ENCODE measurements at places on chromosomes 16 and 17.
A peak's percentile ranks its signal among the peaks of the same experiment; 100 is the strongest.

GRCh38 chr17:77839698-77840512, 118.6 kb upstream of the TNRC6C start:
- DNase-seq = no peak

GRCh38 chr17:74373838-74374606, 6.7 kb downstream of the GPR142 start:
- no peak for DNase-seq

DNA sequence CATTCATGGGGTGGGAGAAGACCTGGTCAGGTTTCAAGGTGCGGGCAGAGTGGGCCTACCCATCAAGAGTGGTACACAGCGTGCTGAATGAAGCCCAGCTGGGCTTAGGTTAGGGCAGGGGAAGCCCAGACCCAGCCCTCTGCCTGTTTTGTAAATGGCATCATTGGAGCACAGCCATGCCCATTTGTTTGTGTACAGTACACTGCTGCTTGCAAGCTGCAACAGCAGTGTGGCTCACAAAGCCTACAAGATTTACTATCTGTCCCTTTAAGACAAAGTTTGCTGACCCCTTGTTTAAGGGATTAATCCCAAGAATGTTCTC, 230.1 kb upstream of the TNRC6C start:
- no peak for DNase-seq

GRCh38 chr17:49508061-49508865, 13.2 kb downstream of the NGFR start:
- DNase-seq = peak; percentile 18

- DNase-seq = peak; percentile 63
These were observed 84.9 kb downstream of the HS3ST2 start for GRCh38 chr16:22898874-22899348.

- DNase-seq = no peak
These were observed 13.1 kb downstream of the ADCY7 start for GRCh38 chr16:50279504-50279865.

- DNase-seq = peak; percentile 52
These were observed 39.9 kb downstream of the SNX29 start for GRCh38 chr16:12016291-12016947.

DNA sequence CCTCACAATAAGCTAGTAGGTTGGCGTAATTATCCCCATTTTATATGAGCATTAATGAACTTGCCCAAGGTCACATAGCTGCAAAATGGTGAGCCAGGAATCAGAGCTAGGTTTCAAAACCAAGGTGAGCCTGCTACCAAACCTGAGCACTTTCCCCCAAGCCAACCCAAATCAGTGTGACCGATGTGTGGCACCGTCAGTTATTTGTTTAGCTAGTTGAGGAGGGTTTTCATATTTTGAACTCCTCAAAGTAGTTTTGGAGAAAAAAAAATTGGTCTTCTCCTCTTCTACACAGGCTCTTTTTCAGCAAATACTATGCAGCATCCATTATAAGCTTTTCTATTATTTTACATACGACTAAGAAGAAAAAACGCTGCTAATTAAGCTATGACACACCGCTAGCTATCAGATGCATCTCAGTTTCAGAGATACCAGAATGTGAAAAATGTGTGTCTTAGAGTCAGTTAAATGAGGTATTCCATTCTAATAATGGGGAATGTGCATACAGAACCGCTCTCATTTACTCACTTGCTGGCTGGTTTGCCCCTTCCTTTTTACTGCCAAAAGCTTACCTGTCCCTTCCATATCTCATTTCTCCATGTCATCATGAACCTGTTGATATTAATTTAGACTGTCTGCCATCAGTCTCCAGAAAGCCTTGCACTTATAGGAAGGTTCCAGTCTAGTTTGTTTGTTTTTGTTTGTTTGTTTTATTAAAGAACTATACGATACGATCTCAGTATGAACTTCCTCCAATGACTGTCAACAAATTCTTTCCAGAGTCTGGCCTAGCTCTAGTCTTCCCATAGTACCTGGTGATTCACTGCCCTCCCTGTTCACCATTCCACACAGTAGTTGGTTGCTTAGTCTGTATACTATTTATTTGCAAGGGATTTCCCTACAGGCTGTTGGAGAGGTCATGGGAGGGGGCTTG, 2.2 kb upstream of the TBX4 start:
- DNase-seq = no peak

- no peak for DNase-seq
These were observed 73.1 kb downstream of the CEP95 start for GRCh38 chr17:64579917-64580316.

- peak; percentile 38 for DNase-seq
These were observed 31.1 kb upstream of the JPH3 start for GRCh38 chr16:87570938-87571867.

DNA sequence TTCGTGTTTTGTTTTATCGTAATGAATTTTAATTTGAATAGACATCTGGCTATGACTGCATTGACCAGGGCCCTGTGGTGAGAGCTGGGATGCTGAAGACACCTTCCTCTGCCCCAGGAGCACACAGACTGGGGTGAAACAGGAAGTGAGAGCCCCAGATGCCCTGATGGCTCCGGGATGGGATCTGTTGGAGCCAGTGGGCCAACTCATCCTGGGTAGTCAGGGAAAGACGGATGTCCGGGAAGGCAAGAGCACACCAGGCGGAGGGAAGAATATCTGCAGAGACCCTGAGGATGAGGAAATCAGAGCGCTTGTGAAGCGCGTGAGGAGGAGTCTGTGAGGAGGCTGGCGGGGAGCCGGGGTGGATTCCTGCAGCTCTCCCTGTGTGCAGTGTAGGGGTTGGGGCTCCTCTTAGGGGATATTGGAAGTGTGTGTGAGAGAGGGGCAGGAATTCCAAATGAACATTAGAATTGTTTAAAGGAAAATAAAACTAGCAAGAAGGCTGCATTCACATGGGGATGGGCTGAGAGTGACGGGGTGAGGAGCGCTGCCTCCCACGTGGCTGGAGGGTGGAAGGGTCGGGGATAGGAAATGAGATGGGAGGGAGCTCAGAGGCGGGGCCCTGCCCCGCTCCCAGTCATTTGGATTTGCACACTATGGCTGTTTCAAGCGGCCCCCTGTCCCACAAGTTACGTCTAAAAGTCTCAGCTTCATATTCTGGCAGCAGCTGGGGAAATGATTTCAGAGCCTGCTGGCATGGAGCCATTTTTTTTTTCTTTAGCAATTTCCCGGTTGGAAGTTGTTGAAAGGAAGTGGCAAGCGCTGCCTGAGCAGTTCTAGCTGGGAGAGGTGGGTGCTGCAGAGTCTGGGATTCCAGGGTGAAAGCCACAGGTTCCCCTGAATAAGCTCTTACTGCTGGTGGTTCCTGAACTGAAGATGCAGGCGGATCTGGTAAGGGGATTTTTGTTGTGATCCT, 71.2 kb upstream of the LGALS9 start:
- peak; percentile 96 for DNase-seq

DNA sequence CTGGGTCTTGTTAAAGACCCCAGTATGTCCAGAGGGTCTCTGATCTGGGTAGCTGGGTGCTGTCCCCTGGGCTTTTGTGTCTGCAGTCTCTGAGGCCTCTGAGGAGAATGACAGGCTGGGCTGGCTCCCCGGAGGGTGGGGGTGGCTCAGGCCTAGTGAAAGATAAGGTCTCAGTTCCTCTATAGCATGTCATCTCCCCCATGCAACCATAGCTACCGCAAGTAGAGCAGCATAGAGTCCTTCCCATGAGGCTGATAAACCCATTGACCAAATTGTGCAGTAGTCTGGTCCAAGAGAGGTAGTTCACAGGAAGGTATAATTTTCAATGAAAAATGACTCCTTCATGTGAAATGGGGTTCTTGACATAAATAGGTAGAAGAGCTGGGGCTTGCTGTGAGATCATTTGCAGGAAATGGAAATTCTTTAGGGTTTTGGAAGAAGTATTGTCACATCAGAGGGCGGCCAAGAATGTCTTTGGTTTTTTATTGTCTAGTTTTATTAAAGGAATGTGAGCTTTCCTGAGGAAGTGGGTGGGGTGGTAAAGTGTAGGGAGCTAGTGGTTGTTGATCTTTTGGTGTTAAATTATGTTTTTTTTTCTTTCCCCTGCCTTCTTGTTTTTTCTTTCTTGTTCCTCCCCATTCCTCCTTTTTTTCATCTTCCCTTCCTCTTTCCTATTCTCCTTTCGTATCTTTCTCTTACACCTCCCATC, 21.0 kb downstream of the SLC7A6OS start:
- peak; percentile 51 for DNase-seq

DNA sequence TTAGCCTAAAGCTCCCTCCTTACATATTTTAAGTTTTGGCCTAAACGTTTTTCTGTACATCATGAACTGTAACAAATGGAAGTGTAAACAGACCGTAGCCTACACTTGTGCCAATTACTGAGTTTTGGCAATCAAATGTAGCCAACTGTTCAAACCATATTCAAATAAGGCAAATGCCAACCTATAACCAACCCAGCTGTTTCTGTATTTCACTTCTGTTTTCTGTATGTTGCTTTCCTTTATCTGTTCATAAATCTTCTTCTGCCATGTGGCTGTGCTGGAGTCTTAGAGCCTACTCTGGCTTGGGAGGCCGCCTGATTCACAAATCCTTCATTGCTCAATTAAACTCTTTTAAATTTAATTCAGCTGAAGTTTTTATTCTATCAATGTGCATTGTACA, 6.9 kb upstream of the C16orf78 start:
- DNase-seq = no peak

DNA sequence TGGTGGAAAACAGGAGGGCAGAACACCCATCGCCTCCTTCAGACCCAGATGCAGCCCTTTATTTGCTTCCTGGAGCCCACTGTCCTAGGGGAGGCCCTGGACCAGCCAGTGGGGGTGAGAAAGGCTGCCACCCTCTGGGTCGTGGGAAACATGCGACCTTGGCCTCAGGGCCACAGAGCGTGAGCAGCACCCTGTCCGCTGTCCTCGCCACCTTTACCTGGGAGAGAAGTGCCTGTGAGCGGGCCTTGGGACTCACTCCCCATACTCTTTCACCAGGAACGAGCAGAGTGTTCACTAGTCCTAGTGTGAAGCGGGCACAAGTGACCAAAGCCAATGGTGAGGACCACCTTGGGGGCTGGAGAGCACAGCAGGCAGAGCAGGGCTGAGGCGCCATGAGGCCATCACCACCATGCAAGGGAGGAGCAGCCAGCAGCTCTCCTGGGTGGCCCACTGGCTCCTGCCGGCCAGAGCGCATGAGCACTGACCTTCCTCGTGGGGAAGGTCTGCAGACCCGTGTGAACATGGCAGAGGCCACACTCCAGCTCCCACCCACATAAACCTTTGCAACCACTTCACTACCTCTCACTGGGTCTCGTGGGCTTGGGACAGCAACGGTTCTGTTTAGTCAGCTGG, 8.5 kb downstream of the SMCR8 start:
- no peak for DNase-seq

- DNase-seq = no peak
These were observed 16.8 kb downstream of the CDR2 start for GRCh38 chr16:22357635-22357971.
